ENCODE measurements at places on chromosomes 2 and 18. TPM values are rescaled to one million over a fixed set of nuclear protein-coding genes. Genes with fewer than 3 reads are reported as not detected.

TM4SF20 gene
- total RNA-seq = not detected

CASP8 gene
- total RNA-seq = 48.3 TPM

PNPT1 gene
- 26.5 TPM for total RNA-seq

KLHL14 gene
- 10.8 TPM for total RNA-seq

OR6B2 gene
- total RNA-seq = not detected

REV1 gene
- 23.6 TPM for total RNA-seq

NT5DC4 gene
- total RNA-seq = not detected

ZNF24 gene
- 54.0 TPM for total RNA-seq

FSIP2 gene
- total RNA-seq = under 0.01 TPM

ACKR3 gene
- 0.35 TPM for total RNA-seq

ASTL gene
- not detected for total RNA-seq

MC2R gene
- total RNA-seq = not detected

ACTG2 gene
- total RNA-seq = 0.15 TPM

TDRD15 gene
- not detected for total RNA-seq

CYBRD1 gene
- total RNA-seq = 63.1 TPM

CNDP2 gene
- total RNA-seq = 835 TPM

NT5C1B gene
- total RNA-seq = not detected

PTPN18 gene
- total RNA-seq = 9.2 TPM

CWC22 gene
- 25.9 TPM for total RNA-seq

IL1R2 gene
- 0.89 TPM for total RNA-seq

CAPN14 gene
- total RNA-seq = 0.20 TPM

COLEC11 gene
- total RNA-seq = not detected

VWA3B gene
- not detected for total RNA-seq

PRKAG3 gene
- not detected for total RNA-seq

SLC4A5 gene
- 1.2 TPM for total RNA-seq

ALPI gene
- not detected for total RNA-seq

SATB2 gene
- total RNA-seq = 2.3 TPM

RTTN gene
- total RNA-seq = 6.9 TPM

PCARE gene
- not detected for total RNA-seq

TMEM198 gene
- total RNA-seq = 1.6 TPM

XIRP2 gene
- not detected for total RNA-seq

HOXD8 gene
- 13.4 TPM for total RNA-seq

STK11IP gene
- total RNA-seq = 12.7 TPM

KDM3A gene
- total RNA-seq = 21.4 TPM

BOLL gene
- total RNA-seq = not detected

Data from renal cortical epithelial cell (primary cell).